ENCODE measurements at places on chromosomes 7 and 10.

GRCh38 chr10:27947540-27947939, 51.3 kb downstream of the ODAD2 start:
- no peak for DNase-seq

DNA sequence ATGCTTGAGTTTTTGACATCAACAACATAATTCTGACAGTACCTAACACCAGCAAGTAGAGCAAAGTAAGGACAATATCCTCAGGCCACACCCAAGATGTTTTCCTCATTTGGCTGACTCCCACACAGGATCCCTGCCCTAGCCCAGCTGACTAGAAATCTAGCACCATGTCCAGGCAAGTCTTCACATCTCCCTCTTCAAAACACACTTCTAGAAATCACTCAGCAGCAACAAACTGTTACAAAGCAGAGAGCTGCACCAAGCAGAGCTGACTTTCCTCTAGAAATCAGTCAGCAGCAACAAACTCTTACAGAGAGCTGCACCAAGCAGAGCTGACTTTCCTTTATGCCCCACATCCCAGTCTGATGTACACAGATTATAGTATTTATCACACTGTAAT, 7.7 kb downstream of the TMEM168 start:
- no peak for DNase-seq

DNA sequence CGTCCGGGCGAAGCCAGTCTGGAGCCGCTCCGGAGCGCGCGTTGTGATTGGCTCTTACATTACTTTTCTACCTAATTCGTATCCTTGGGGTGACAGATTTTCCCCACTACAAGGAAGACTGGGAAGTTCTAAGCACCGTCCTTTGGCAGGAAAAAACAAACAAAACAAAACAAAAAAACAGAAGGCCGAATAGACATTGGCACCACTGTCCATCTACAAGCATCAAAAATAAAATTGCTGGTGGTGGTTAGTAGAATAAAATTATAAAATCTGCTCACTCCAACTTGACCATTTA, 651 bp upstream of the SKAP2 start:
- no peak for DNase-seq

GRCh38 chr10:1034758-1035157, 9.1 kb upstream of the IDI2 start:
- DNase-seq = no peak

DNA sequence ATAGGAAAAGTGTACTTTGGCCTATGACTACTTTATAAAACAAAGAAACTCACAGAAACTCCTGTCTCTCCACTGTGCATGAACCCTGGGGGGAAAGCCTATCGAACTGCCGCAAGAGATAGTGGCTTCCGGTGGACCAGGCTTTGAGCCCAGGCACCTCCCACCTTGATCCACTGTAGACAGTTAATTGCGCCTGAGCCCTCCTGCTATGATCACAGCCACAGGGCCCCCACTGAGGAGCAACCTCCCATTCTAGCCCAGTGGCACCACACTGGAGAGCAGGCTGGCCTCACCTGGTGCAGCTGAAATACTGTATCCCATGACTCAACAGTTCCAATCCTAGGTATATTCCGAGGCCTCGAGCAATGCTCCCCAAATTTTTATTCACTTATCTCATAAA, 98.8 kb downstream of the COBL start:
- DNase-seq = no peak

Measured in stimulated activated naive CD4-positive, alpha-beta T cell (primary cell).